ENCODE measurements at places on chromosomes 1 and 21.

- DNase-seq = no peak
Observed at GRCh38 chr1:151838222-151839081, 1.2 kb downstream of the C2CD4D start.

- DNase-seq = no peak
Observed at GRCh38 chr1:181028615-181029014, 5.2 kb upstream of the MR1 start.

DNA sequence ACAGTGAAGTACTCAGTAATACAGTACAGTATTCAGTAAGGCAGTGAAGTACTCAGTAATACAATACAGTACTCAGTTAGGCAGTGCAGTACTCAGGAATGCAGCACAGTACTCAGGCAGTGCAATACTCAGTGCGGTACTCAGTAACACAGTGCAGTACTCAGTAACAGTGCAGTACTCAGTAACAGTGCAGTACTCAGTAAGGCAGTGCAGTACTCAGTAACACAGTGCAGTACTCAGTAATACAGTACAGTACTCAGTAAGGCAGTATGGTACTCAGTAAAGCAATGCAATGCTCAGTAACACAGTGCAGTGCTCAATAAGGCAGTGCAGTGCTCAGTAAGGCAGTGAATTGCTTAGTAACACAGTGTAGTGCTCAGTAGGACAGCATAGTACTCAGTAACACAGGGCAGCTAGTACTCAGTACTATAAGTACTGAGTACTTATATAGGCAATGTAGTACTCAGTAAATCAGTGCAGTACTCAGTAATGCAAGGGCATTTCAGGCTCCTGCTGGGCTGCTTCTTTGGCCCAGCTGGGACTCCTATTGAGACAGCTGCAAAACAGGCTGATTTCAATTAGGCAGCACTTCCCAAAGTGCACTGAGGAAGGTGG, 411.3 kb downstream of the DISC1 start:
- DNase-seq = no peak

DNA sequence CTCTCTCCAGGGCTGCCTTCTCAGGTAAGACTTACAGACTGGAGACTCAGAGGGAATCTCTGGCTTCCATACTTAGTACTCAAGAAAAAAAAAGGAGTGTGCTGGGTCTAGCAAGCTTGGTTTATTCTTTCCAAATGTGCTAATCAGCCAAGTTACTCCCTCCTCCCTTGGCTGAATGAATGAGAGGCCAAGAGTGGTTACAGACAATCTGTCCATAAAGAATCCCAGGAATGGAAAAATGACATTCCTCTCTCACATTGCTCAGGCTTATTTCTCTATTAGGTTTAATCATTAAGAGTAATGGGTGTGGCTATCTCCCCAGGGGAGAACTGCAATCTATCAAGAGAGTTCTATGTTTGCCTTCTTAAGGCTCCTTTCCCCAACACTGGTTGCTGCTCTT, 547.3 kb upstream of the PLXNA2 start:
- no peak for DNase-seq

DNA sequence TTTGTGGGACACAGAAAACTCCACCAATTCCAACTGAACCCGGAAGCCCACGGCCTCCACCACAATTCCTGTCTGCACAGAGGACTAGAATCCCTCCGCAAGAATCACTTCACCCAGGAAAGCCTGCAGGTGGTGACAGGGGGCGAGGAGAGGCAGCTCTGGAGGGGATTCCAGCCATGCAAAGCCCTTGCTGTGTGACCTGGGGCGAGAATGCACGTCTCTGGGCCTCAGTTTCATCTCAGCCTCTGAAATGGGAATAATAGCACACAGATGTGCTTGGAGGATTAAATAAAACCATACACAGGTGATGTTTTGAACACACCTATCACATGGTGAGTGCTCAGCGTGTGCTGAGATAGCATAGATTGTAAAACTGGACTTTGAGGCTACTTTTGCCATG, 14.1 kb downstream of the FBXO2 start:
- DNase-seq = no peak

- no peak for DNase-seq
Observed at GRCh38 chr1:230109895-230110667, 43.0 kb downstream of the GALNT2 start.

DNA sequence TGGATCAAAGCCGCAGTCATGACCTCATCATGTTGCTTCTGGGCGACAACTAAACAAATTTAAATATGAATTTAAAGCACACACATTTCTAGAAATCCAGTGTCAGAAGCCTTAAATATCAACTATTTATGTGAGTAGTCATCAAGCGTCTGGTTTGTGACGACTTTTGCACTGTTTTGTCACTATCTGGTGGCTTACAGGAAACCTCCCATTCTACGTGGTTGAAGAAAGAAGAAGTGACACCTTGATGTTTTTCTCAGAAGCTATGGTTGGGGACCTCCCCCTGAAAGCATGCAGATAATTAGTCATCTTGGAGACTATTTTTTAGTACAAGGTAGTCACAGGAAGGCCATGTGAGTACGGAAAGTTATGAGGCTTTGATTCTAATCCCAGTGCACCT, 58.5 kb downstream of the TENT5C start:
- DNase-seq = no peak

DNA sequence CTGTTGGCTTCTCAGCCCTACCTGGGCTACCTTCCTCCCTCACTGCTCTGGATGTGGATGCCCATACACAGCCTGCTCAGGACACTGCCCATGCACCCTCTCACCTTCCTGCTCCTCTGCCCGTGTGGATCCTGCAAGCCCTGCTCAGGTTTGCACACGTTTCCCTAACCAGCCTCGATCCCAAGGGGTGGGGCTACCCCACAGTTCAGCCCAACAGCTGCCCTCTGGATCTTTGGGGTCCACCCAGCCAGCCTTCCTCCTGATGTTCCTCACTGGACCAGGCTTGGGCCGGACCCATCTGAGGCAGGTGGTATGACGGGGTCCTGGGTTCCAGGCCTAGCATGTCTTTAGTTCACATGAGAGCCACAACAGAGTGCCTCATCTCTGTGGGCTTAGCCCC, 4.7 kb downstream of the TMEM54 start:
- no peak for DNase-seq

- DNase-seq = no peak
Observed at GRCh38 chr21:44880405-44881197, 7.1 kb upstream of the PTTG1IP start.

DNA sequence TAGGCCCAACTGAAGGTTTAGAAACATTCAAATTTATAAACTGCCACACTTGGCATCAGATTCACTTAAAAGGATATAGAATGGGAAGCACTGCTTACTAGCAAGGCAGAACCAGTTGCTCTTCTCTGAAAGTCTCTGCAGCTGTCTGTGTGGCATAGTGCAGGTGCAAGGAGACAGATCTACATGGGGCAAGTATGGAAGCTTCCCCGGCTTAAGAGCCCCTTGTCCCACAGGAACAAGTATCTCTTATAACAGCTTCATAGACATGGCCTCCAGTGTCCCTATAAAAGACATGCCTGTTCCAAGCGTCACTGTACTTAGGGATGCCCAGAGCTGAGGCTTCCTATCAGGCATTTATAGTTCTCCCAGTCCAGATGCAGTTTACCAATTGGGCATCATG, 26.5 kb downstream of the ZBTB8B start:
- no peak for DNase-seq

GRCh38 chr1:22387919-22388580, 63.6 kb upstream of the ZBTB40 start:
- DNase-seq = no peak

GRCh38 chr1:236209185-236209584, 66.8 kb downstream of the GPR137B start:
- DNase-seq = no peak

- DNase-seq = no peak
Observed at GRCh38 chr1:63124666-63125191, 197.6 kb upstream of the FOXD3 start.

GRCh38 chr1:218617986-218618385, 272.9 kb downstream of the TGFB2 start:
- DNase-seq = no peak

DNA sequence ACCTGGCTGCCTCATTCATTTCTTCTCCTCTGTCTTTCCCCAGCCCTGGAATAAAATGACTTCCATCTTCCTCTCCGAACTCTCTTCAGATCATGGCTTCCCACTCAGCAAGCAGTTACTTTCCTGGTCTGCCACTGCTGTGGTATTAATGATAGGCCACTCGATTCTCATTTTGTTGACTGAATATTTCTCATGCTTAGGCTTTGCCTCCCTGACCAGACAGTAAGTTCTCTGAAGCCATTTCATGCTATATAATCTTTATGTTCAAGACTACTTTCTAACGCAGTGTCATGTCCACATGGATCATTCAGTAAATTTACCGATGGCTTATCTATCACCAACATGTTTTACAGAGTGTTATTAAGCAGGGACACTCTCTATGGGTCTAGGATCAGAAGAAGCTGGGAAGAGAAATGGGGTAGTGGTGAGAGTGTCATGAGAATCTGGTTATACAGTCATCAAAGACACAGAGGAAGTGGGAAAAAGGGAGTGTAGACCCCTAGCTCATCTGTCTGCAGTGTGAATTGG, 20.6 kb downstream of the RUNX1 start:
- DNase-seq = no peak

- no peak for DNase-seq
Observed at GRCh38 chr1:236108027-236108648, 34.2 kb upstream of the GPR137B start.
